ENCODE measurements at places on chromosomes 4 and X. TPM values are rescaled to one million over a fixed set of nuclear protein-coding genes. Genes with fewer than 3 reads are reported as not detected.

HSPA4L gene
- total RNA-seq = 7.2 TPM

PPARGC1A gene
- 89.3 TPM for total RNA-seq

TRIM60 gene
- total RNA-seq = not detected

DNA sequence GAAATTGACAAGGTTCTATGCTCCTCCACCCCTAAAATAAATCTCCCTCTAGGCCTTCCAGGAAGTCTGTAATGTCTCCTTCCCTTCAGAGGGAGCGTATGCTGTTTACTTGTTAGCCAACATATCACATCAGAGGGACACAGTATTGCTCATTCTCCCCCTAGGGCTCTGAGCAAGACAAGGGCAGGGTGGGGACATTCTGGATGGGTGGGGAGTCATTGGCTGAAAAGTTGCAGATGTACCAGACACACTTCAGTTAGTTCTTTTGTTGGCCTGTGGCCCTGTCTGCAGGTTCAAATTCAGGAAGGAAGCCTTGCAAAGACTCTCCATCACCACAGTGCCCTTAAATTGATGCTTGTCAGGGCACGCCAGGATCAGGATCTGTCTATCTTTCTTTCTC is 106.3 kb upstream of the TEX13D start:
- no peaks in the 10 kb centered on the region for H3K4me1 ChIP-seq
- no peak for DNase-seq
- H3K27ac ChIP-seq = no peak overlapping the region
- H3K27me3 ChIP-seq = no peaks in the 10 kb centered on the region
- no peaks in the 10 kb centered on the region for H3K36me3 ChIP-seq

GRCh38 chr4:145936142-145936996 is 2.3 kb downstream of the ZNF827 start:
- peak; percentile 81 for DNase-seq
- no peaks in the 10 kb centered on the region for H3K36me3 ChIP-seq
- H3K27ac ChIP-seq = peak overlapping the region; percentile 85

DNA sequence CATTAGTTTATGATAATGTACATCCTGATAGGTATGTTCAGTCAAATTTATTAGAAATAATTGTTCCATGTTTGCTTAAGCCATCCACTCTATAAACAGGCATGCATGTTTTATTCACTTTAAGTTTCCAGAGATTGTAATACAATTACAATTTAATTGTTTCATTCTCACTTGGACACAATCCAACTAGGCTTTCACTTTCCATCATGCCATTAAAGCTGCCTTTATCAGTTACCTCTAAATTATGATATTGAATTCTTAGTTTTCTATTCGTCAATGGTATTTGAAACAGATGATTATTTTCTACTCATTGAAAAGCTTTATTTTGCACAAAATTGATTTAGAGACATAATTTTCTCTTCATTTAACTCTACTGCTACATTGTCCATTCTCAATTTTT is 1196.3 kb downstream of the RAPGEF2 start:
- H3K27ac ChIP-seq = no peak overlapping the region
- no peaks in the 10 kb centered on the region for H3K4me1 ChIP-seq
- DNase-seq = no peak
- H3K36me3 ChIP-seq = no peaks in the 10 kb centered on the region
- H3K4me3 ChIP-seq = no peak overlapping the region

DNA sequence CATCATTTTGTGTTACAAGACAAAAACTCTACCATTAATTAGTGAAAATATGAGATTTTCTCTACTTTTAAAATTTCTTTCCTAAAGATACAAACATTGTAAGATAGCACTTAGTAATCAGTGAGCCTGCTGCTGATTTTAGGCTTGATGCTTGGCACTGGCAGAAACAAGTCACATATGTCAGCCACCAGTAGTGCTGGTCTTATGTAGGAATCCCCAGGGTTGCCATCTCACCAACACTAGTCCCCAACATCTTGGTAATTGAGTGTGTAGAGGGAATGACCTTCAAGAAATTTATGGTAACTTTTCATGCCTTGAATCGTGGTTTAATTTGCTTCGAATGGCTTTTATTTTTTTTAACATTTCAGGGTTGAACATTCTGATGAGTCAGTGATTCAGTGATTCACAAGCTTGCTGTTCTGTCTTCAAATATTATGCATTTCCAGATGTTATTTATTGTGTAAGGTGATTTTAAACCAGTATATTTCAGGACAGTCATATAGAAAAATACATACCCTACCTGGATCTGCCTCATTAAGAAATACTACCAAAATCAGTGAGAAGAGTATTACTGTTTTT is 11.9 kb downstream of the EXOC1 start:
- no peak overlapping the region for H3K4me3 ChIP-seq
- H3K27me3 ChIP-seq = no peaks in the 10 kb centered on the region
- peaks cover 66% of the 10 kb centered on the region for H3K36me3 ChIP-seq

DNA sequence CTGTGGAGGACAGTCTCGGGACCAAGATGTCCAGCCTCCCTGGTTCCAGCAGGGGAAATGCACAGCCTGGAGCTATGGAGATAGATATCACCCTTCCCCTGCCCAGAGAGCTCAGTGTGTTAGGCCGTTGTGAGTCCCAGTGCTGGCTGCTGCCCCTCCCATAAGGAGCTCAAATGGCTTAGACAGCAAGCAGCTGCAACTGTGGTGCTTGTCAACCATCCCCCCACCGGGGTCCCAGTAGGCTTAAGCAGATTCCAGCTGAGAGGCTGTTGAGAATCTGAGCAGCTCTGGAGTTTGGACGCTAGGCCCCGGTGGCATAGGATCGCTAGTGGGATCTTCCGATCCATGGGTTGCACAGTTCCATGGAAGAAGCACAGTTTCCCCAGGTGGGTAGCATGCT is 181.8 kb upstream of the POF1B start:
- no peak overlapping the region for H3K4me3 ChIP-seq
- no peak overlapping the region for H3K27ac ChIP-seq
- no peaks in the 10 kb centered on the region for H3K27me3 ChIP-seq

DNA sequence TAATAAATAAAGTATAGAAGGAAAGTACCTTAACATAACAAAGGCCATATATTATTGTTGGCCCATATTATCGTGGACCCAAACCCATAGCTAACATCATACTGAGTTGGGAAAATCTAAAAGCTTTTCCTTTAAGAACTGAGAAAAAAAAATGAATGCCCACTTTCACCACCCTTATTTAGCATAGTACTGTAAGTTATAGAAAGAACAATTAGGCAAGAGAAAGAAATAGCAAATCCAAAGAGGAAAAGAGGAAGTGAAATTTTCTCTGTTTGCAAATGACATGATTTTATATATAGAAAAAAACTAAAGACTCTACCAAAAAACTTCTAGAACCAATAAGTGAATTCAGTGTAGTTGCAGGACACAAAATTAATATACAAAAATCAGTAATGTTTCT is 1854.6 kb downstream of the PCDH7 start:
- no peaks in the 10 kb centered on the region for H3K4me1 ChIP-seq
- no peak overlapping the region for H3K27ac ChIP-seq
- DNase-seq = no peak
- H3K36me3 ChIP-seq = no peaks in the 10 kb centered on the region
- H3K27me3 ChIP-seq = no peaks in the 10 kb centered on the region

PAGE5 gene
- not detected for total RNA-seq

GRCh38 chrX:84216406-84216805 is 28.4 kb upstream of the RPS6KA6 start:
- H3K4me1 ChIP-seq = no peaks in the 10 kb centered on the region
- H3K4me3 ChIP-seq = no peak overlapping the region
- H3K36me3 ChIP-seq = no peaks in the 10 kb centered on the region

DNA sequence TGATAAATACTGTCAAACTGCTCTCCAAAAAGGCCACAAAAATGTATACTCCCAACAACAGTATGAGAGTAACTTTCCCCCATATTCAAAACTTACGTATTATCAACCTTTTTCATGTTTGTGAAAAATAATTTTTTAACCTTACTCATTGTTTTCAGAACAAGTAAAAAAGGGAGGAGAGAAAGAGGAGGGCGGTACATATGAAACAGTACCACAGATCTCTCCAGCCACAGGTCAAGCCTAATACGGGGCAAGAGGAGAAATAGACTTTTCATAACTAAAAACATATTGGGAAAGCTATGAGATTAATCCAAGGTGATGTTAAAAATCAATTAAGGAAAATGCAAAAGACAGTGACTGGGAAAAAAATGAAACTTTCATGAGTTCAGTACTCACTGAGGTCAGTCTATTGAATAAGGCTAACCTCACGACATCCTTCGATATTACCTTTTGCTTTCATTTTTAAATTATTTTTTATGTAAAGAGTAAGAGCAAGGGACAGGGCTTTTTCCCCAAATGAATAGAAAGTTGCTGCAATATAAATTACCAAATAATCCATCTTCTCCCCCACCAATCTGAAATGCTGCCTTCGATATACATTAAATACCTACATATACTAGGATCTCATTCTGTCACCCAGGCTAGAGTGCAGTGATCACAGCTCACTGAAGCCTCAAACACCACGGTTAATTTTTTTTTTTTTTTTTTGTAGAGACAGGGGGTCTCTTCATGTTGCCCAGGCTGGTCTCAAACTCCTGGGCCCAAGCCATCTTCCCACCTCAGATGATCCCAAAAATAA is 25.3 kb downstream of the FBXW7 start:
- H3K27ac ChIP-seq = no peak overlapping the region
- no peaks in the 10 kb centered on the region for H3K36me3 ChIP-seq
- DNase-seq = no peak
- H3K4me3 ChIP-seq = no peak overlapping the region
- H3K4me1 ChIP-seq = no peaks in the 10 kb centered on the region
- H3K27me3 ChIP-seq = no peaks in the 10 kb centered on the region

ANKRD17 gene
- total RNA-seq = 46.6 TPM

RFC1 gene
- 21.0 TPM for total RNA-seq

DNA sequence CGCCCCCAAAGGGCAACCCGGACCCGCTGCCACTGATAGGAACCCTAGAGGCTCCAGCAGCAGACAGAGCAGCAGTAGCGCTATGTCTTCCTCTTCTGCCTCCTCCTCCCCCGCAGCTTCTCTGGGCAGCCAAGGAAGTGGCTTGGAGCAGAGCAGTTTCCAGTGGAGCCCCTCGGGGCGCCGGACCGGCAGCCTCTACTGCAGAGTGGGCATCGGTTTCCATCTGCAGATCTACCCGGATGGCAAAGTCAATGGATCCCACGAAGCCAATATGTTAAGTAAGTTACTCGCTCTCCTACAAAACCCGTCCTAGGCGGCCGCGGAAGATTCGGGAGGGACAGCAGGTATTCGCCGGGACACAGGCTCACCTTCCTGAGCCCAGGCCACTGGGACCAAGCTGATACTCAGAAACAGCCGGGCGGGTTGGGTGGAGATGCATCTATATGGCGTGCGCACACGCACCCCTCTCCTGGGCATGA is 477 bp downstream of the FGF5 start:
- no peaks in the 10 kb centered on the region for H3K36me3 ChIP-seq
- H3K27me3 ChIP-seq = peaks cover 31% of the 10 kb centered on the region
- DNase-seq = no peak
- no peak overlapping the region for H3K27ac ChIP-seq
- H3K4me1 ChIP-seq = peaks cover 7% of the 10 kb centered on the region

DNA sequence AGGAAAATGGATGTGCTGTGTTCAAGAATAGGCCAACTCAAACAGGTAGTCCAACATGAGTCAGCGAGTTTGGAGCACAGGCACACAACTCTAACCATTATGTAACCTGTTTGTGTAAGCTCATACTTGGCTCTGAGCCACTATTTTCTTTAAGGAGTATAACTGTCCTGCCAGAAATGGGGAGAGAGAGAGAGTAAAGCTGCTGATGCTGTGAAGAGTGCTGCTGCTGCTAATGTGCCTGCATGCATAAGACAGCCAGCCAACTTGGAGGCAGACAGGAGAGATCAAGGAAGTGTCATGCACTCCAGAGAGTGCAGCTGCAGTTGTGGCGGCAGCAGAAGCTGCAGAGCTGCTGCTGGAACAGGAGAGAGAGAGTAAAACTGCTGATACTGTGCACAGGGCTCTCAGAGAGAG is 11.7 kb upstream of the STATH start:
- no peaks in the 10 kb centered on the region for H3K27me3 ChIP-seq
- H3K4me3 ChIP-seq = no peak overlapping the region
- no peak overlapping the region for H3K27ac ChIP-seq
- H3K36me3 ChIP-seq = no peaks in the 10 kb centered on the region
- H3K4me1 ChIP-seq = no peaks in the 10 kb centered on the region

- no peaks in the 10 kb centered on the region for H3K27me3 ChIP-seq
- no peaks in the 10 kb centered on the region for H3K36me3 ChIP-seq
- DNase-seq = no peak
- H3K27ac ChIP-seq = no peak overlapping the region
Observed at GRCh38 chr4:130812117-130812765, 1716.3 kb downstream of the C4orf33 start.

DNA sequence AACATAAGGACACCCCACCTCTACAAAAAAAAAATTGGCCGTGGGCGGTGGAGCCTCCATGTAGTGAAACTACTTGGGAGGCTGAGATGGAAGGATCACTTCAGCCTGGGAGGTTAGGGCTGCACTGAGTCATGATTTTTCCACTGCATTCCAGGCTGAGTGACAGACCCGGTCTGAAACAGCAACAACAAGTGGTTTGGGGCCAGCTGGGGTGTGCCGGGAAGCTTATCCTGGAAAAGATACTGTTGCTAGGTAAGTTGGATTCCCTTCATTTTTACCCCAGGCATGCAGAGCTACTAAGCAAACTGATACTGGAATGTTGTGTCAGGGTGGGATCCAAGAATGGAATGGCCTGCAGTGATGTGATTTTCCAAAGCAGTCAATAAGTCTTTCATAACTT is 57.0 kb downstream of the XAGE2 start:
- no peak for DNase-seq
- no peaks in the 10 kb centered on the region for H3K27me3 ChIP-seq
- no peaks in the 10 kb centered on the region for H3K4me1 ChIP-seq
- H3K36me3 ChIP-seq = no peaks in the 10 kb centered on the region

DNA sequence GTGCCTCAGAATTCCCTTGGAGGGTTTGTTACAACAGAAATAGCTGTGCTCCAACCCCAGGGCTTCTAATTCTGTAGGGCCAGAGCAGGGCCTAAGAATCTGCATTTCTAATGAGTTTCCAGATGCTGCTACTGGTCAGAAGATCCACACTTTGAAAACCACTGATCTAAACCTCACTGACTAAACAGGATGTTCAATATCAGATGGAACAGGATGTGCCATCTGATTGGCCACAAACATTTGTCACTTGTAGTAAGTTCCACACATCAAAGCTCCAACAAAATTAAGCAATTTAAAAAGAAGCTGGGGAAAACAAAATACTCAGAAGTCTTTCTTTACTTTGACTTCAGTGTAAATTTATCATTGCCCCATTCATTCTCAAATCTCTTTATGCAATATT is 14.3 kb downstream of the CASK start:
- no peak overlapping the region for H3K27ac ChIP-seq
- no peak overlapping the region for H3K4me3 ChIP-seq
- H3K4me1 ChIP-seq = peaks cover 7% of the 10 kb centered on the region
- no peaks in the 10 kb centered on the region for H3K27me3 ChIP-seq
- no peak for DNase-seq

Measured in psoas muscle (tissue), 8 donors.